ENCODE measurements at places on chromosomes 5 and 9.

DNA sequence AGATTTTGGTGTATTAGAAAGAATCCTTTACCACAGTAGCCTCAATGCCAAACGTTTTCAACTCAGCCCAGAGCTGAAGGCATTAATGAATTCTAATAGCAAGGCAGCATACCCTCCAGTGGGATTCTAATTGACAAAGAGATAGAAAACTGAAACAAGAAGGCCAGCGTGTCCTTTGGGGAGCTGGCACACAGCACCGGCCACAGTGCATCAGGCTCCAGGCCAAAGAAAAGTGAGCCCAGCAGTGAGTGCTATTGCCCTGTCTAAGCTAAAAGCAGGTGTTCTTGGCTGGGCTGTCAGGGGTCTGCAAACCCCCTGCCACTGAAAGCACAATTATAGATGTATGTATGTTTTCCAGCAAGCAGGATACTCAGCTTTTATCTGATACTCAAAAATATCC lies 40.4 kb downstream of the PPIC start:
- DNase-seq, result no peak

- no peak for DNase-seq
These were observed 43.3 kb downstream of the DOCK8 start for GRCh38 chr9:257957-258356.

DNA sequence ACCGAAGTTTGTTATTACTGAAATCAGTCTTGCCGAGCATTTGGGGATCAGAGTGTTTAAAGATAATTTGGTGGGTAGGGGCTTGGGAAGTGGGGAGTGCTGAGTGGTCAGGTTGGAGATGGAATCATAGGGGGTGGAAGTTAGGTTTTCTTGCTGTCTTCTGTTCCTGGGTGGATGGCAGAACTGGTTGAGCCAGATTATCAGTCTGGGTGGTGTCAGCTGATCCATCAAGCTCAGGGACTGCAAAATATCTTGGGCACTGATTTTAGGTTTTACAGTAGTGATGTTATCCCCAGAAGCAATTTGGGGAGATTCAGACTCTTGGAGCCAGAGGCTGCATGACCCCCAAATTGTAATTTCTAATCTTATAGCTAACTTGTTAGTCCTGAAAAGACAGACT lies 5.4 kb upstream of the ANKRD31 start:
- no peak for DNase-seq

- DNase-seq, result no peak
These were observed 506.5 kb downstream of the ISL1 start for GRCh38 chr5:51889703-51890102.

DNA sequence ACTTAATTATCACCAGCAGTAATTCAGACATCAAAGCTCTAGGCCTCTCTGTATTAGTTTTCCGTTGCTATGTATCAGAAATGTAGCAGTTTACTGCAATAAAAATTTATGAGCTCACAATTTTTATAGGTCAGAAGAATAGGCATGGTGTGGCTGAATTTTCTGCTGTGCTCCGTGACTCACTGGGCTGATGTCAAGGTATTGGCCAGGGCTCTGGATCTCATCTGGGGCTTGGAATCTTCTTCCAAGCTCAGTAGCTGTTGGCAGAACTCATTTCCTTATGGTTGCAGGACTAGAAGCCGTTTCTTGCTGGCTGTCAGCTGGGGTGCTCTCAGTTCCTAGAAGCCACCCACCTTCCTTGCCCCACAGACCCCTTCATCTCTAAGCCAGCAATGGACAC lies 66.3 kb downstream of the PSAT1 start:
- no peak for DNase-seq

DNA sequence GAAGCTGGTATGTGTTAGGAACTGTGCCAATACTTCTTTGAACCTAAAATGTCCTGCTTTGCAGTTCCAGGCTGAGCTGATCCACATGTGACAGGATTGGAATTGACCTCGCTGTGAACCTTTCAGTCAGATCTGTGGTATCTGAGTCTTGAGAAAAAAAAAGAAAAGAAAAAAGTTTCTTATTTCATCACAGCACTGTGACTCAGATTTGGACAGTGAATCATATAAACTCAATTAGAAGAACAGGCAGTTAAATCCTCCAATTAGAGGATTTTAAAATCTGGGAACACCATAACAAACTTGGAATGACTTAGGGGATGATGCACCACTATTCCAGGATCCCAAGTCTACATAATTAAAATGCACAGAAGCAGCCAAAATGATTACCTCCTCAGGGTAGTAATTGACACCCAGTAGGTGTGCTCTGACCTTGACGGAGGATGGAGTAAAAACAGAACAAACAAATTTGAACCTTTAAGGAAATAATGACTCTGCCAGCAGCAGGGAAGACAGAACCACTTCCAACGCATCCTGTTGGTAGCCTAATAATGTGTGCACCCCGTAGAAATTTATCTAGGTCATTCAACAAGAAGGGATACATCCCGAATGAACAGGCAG lies 57.8 kb upstream of the RAI14 start:
- no peak for DNase-seq

- no peak for DNase-seq
These were observed 91.8 kb downstream of the TLE1 start for GRCh38 chr9:81597419-81598122.

- DNase-seq, result no peak
These were observed 270.4 kb downstream of the ENC1 start for GRCh38 chr5:74370168-74370567.

- no peak for DNase-seq
These were observed 84.4 kb upstream of the RARS1 start for GRCh38 chr5:168401880-168402279.

Measured in NCI-H2171 (cell line).